ENCODE measurements at places on chromosomes 7 and 10.

- no peak for DNase-seq
Measured at GRCh38 chr10:96619120-96619519, 32.3 kb upstream of the TM9SF3 start.

DNA sequence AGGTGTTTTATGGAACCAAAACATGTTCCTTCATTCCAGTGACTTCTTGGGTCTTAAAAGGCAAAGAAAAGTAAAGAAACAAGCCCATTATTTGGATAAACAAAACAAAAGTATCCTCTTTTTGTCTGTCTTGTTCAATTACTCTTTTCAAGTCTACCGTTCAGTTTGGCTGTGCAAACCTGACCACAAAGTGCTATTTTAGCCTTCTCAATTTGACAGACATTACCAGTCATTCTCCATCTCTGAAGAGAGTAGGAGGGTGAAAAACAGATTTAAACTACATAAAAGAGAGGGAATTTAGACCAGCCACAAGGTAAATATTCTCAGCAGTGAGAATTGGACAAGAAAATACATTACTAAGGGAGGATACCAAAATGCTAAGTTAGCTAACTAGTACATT, 145.2 kb downstream of the GRM3 start:
- DNase-seq = no peak

DNA sequence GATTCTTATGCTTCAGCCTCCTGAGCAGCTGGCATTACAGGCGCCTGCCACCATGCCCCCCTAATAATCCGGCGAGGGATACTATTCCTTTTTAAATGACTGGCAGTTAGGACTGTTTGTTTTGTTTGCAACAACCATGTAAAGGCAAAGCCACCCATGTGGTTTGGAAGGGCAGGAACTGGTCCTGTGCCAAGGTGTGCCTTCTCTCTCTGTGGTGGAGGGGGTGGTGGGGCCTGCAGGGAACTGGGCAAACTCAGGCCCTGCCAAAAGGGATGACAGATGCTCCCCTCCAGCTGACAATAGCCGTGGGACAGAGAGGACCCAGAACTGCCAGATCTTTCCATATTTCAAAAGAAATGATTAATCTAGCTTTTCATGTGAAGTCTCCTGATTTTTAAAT, 23.5 kb upstream of the WAPL start:
- DNase-seq = no peak

- DNase-seq = no peak
Measured at GRCh38 chr10:30476511-30477155, 42.6 kb downstream of the MAP3K8 start.

GRCh38 chr10:73232887-73233286, 14.2 kb downstream of the DNAJC9 start:
- DNase-seq = no peak

GRCh38 chr7:147033641-147034040, 917.0 kb downstream of the CNTNAP2 start:
- no peak for DNase-seq

DNA sequence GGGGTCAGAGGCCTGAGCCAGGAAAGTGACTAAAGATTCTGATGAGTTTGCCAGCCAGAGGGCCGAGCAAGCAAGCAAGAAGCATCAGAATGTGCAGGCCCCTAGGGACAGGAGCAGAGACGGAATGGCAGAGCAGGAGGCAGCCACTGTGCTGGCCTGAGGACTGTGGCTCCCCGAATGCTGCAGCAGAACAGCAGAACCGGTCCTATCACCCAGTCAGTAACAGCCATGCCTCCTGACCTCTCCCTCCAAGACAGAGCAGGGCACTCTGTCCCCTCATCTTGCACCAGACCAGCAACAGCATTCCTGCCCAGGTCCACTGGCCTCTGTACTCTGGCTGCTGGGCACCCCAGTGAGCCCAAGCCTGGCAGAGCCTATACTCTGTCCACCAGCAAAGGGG, 85.9 kb downstream of the ARHGAP22 start:
- no peak for DNase-seq

DNA sequence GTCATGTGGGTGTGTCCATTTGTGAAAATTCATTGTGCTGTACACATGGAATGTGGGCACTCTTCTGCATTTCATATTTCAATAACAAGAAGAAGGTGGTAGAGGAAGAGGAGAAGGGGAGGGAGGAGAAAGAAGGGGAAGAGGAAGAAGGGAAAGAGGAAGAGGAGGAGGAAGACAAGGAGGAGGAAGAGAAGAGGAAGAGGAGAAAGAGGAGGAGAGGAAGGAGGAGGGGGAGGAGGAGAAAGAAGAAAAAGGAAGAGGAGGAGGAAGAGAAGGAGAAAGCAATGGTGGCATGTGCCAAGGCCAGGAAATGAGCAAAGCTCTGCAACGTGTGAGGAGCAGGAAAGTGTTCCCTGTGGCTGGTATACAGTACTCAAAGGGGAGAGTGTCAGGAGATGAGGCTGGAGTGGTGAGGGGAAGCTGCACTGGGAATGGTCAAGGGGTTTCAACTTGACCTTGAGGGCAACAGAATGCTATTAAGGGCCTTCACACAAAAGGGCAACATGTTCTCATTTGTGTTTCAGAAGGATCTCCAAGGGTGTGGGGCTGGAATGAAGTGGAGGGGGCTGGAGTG, 40.5 kb downstream of the WNT2 start:
- DNase-seq = no peak

- no peak for DNase-seq
Measured at GRCh38 chr10:60869652-60870415, 74.2 kb downstream of the RHOBTB1 start.

DNA sequence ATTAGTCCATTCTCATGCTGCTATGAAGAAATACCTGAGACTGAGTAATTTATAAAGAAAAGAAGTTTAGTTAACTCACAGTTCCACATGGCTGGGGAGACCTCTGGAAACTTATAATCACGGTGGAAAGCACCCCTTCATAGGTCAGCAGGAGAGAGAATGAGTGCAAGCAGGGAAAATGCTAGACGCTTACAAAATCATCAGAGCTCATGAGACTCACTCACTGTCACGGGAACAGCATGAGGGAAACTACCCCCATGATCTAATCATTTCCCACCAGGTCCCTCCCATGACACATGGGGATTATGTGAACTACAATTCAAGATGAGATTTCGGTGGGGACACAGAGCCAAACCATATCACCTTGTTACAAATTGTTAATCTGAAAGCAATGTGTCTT, 15.8 kb downstream of the TAS2R39 start:
- DNase-seq = no peak

DNA sequence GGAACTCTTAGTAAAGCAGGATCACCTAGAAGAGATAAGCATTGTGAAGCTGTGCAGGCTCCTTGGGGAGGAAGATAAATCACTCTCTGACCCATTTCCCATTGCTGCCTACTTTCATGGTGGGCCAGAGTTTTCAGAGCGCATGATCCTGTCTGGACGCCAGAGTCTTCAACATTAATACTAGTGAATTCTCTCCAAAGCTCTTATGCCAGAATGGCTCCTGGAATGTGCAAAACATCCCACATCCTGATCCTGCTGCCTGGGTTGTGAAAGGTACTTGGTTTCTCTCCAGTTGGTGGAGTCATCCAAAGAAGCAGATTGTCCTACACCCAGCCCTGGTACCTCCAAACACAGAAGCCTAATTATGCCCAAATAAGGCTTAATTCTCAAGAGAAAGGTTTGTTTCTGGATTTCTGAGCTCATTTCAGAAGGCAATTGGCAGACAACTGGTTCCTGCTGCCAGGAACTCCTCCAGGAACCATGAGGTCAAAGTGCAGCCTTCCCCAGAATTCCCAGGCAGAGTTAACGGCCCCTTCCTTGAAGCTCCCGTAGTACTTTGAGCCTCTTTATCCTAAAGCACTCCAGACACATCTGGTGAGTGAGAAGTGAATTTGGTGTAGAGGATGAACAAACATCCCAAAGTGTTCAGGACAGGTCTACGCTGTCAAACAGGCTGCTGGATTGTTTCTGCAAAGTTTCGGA, 495.2 kb downstream of the PLXNA4 start:
- DNase-seq = no peak

DNA sequence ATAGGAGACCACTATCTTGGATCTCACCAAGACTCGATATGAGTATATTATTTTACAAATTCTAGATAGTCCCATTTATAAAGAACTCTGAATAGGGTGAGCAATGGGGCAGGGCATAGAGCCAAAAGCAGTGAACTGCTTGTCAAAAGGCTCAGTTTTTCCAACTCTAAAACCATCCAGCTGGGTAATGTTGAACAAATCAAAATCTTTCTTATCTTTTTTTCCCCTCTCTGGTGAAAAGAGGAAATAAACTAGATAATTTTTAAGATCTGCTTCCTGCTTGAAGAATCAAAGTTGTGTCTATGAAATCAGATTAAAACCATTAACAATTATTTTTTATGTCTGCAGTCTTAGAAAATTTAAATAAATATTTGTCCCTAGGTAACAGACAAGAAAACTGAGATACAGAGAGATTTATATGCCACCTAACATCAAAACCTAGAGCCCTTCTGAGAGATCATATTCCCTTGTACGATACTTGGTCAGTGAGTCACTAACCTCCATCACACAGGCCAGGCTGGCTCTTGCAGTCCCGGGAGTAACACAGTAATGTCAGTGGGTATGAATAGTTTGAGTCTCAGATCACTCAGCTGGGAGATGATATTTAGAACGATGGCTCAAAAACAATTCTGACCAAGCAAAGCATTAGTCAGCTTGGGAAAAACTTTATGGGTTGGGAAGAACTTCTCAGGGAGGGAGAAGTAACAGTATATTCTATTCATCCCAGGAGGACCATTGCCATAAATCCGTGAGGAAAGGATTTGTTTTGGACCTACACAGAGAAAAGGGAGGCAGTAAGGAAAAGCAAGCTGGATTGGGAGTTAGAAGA, 178.8 kb downstream of the REEP3 start:
- DNase-seq = no peak

DNA sequence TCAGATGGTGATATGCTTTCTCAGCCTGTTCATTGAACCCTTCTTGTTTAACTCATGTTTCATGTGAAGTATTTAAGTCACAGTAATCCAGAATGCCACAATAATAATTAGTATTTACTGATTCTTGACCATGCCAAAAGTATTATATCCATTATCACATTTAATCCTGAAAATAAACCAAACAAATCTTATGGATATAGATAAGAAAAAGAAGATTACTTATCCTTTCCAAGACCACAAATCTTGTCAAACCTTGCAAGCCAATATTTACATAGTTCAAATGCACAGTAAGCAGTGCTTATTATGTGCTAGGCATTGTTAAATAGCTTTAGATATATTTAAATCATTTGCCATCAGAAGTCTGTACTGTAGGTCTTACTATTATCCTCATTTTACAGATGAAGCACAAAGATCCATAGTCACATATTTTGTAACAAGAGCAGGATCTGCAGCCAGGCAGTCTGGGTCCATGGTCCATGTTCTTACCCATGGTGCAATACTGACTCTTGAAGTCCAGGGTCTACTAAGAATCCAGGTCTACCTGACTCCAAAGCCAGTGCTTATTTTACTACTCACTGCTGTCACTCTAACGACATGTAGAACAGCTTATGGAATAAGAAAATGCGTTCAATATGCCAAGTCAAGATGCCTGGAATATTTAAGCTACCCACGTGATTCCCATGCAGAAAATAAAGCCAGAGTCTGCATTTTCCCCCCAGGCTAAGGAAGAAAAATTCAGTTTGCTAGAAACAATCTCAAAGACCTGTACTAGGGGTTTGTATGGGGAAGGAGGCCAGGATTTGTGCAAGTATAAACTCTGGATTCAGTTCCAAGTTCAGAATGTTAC, 984.8 kb upstream of the LRRTM3 start:
- DNase-seq = no peak

DNA sequence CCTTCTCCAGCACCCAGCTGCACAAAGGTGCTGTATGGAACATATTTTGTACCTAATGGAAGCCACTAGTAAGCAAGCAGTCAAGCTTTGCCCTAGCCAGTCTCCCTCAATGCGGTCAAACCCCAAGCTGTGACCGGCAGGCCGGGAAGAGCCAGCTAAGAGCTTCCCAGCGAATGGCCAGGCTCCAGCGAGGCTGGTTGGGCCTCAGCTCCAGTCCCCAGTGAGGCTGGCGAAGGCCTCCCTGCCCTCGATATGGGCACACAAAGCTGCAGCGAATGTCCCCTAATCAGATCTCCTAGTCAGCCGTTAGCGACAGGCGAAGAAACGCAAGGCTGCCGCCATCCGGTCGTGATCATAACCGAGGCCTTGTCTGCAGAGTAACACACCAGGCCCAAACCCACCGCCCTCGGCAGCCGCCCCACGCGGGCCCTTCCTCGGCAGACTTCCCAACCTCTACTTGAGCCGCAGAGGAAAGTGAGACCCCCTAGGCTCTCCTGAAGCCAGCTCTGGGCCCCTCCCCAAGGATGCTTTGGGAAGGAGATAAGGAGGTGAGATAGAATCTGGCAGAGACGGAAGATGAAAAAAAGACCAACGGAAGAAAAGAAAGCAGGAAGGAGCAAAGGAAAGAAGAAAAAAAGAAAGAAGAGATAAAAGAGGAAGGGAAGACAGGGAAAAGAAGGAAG, 3.1 kb upstream of the HOXA9 start:
- no peak for DNase-seq

GRCh38 chr10:7501157-7501556, 90.3 kb upstream of the SFMBT2 start:
- DNase-seq = no peak

- DNase-seq = no peak
Measured at GRCh38 chr7:129721068-129721467, 109.5 kb downstream of the NRF1 start.

- DNase-seq = no peak
Measured at GRCh38 chr7:143369678-143370651, 7.5 kb upstream of the FAM131B start.

DNA sequence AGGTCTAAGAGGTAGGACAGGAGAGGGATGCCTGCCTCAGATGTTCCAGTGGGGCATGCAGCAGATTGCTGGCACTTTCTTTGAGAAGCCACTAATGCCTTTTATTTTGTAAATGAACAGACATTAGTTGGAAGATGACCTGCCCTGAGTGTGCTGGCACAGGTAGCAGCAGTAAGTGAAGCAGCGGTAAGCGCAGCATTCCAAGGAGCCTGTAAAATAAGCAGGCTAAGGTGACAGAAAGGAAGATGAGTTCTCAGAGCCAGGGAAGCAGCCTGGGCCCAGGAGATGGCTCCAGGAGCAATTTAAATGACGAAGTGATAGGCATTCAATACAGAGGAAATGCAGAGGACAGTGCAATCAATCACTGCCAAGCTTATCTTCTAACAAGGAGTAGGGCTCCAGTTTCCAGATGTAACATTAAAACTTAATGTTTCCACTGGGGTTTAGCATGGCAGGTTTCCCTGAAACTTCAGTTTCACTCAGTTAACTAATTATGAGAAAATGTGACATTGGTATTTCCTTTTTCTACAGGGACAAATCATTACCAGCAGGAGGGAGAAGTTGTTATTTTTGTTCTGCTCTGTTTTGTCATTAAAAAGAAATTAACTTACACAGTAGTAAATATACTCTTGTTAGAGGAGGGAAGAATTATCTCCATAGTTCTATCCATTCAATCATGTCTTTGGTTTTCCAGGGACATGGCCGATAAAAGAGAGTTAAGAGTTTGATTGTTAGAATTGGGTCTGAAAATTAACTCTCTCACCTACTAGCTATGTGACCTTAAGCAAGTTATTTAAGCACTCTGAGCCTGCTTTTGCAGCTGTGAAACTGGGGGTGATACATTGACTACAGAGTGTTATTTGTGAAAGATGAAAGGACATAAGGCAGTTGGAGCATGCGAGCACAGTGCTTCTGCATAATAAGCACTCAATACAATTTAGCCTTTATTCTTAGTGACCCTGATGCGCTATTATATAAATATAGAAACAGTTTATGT, 96.6 kb upstream of the PTN start:
- DNase-seq = no peak

GRCh38 chr10:3400348-3400747, 227.8 kb upstream of the PITRM1 start:
- no peak for DNase-seq
